ENCODE measurements at places on chromosomes 2 and 18. TPM values are rescaled to one million over a fixed set of nuclear protein-coding genes. Genes with fewer than 3 reads are reported as not detected.

The EVA1A gene
- 11.9 TPM for total RNA-seq

The POTEI gene
- total RNA-seq, result not detected

The TWIST2 gene
- 15.4 TPM for total RNA-seq

The MRPS5 gene
- 76.8 TPM for total RNA-seq

The PAPOLG gene
- 8.3 TPM for total RNA-seq

The PTPRN gene
- total RNA-seq, result 1.9 TPM

The MPHOSPH10 gene
- 38.1 TPM for total RNA-seq

The LOXHD1 gene
- not detected for total RNA-seq

The POTEF gene
- total RNA-seq, result not detected

The GPR75 gene
- 1.8 TPM for total RNA-seq

The TGFBRAP1 gene
- total RNA-seq, result 17.1 TPM

The FTCDNL1 gene
- 3.2 TPM for total RNA-seq

The PID1 gene
- 2.9 TPM for total RNA-seq

The GLI2 gene
- 24.1 TPM for total RNA-seq

The ANKRD53 gene
- 0.11 TPM for total RNA-seq

The RNMT gene
- total RNA-seq, result 19.0 TPM

The TFCP2L1 gene
- 4.9 TPM for total RNA-seq

The FIGN gene
- total RNA-seq, result 1.8 TPM

The ACVR1C gene
- 0.02 TPM for total RNA-seq

The ANKRD36 gene
- total RNA-seq, result 3.5 TPM

The NEU2 gene
- total RNA-seq, result not detected

The DOK6 gene
- total RNA-seq, result not detected

The CNOT11 gene
- 39.0 TPM for total RNA-seq

The FSHR gene
- not detected for total RNA-seq

The AGXT gene
- not detected for total RNA-seq

The REL gene
- total RNA-seq, result 3.6 TPM

The CCDC141 gene
- not detected for total RNA-seq

The TMEM17 gene
- total RNA-seq, result 5.4 TPM

The TCF4 gene
- total RNA-seq, result 1.3 TPM

The CYP27A1 gene
- 0.15 TPM for total RNA-seq

The MAP4K4 gene
- total RNA-seq, result 92.8 TPM

The HNRNPLL gene
- total RNA-seq, result 26.6 TPM

The GKN1 gene
- total RNA-seq, result 0.83 TPM

The SLC39A6 gene
- total RNA-seq, result 39.6 TPM

The IL36A gene
- not detected for total RNA-seq

The FEV gene
- total RNA-seq, result not detected

The CLEC4F gene
- total RNA-seq, result not detected

The ALLC gene
- 0.06 TPM for total RNA-seq

The FABP1 gene
- not detected for total RNA-seq

The KCNG2 gene
- not detected for total RNA-seq

The ZNF892 gene
- total RNA-seq, result 0.17 TPM

The SP5 gene
- not detected for total RNA-seq

All from A549 treated with CORT108297 at 1 μM for 4 hours (cell line).